ENCODE measurements at places on chromosomes 7 and 10. TPM values are rescaled to one million over a fixed set of nuclear protein-coding genes. Genes with fewer than 3 reads are reported as not detected.
A peak's percentile ranks its signal among the peaks of the same experiment; 100 is the strongest.

- peaks cover 16% of the 10 kb centered on the region for H3K36me3 ChIP-seq
- H3K27ac ChIP-seq = no peak overlapping the region
- H3K4me1 ChIP-seq = no peaks in the 10 kb centered on the region
- no peaks in the 10 kb centered on the region for H3K27me3 ChIP-seq
These were observed 118.2 kb downstream of the LARP4B start for GRCh38 chr10:813286-813685.

- H3K4me1 ChIP-seq = no peaks in the 10 kb centered on the region
- H3K27me3 ChIP-seq = peaks cover 7% of the 10 kb centered on the region
- no peak overlapping the region for H3K4me3 ChIP-seq
- DNase-seq = no peak
- H3K27ac ChIP-seq = no peak overlapping the region
- H3K36me3 ChIP-seq = no peaks in the 10 kb centered on the region
These were observed 33.5 kb downstream of the FIGNL1 start for GRCh38 chr7:50416527-50417182.

DNA sequence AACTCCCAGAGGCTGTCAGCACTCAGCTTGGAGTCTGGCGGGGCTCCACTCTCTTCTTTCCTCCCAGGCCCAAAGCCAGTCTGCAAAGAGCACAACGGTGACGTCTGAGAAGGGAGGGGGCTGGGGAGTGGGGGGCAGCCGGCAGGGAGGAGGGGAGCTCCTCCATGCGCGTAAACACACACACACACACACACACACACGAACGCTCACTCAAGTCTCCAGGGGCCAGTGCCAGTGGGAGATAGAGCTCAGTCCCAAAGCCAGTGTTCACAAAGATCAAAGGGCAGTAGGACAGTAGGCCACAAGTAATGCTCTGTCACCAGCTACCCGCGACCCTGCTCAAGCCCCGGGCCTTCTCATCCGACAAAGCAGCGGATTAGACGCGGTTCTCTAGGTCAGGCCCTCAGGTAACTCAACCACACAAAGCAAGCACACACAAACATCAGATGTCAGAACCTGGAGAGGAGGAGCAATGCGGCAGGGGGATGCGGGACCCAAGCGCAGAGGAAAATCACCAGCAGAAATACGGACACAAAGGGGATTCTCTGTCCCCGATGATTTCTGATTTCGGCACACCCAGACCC, 19.9 kb downstream of the TCAF1 start:
- H3K27me3 ChIP-seq = no peaks in the 10 kb centered on the region
- DNase-seq = peak; percentile 70
- peaks cover 10% of the 10 kb centered on the region for H3K4me1 ChIP-seq
- H3K36me3 ChIP-seq = no peaks in the 10 kb centered on the region
- peak overlapping the region; percentile 73 for H3K4me3 ChIP-seq
- H3K27ac ChIP-seq = peak overlapping the region; percentile 67

DNA sequence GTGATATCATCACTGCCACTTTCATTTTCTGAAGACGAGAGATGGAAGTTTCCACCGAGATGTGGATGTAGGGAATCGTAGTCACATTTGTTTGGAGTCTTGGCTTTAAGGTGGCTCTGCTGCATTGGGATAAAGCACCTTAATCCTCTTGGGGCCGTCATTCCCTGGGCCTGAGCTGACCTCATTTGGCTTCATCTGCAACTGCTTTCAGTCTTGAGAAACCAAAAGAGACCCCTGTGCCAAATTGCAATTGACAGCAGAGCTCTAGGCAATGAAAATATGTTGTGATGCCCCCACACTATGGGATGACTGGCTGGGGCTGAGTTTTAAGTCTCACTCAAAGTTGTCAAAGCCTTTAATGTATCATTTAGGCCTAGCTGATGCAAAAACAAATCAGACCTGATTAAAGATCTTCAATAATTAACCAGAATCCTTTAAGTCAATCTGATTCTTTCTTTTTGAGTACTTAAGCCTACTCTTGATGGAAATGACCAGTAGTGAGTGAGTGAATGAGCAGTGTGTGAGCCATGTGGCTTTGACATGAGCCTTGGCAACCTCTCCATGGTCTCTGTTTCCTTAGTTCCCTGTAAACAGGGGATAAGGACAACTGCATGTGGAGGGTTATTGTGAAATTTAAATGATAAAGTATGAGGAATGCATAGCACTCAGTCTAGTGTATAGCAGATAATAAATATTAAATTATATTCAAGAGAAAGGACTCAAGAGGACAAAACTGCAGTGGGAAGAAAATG, 155.0 kb downstream of the BMPER start:
- no peaks in the 10 kb centered on the region for H3K27me3 ChIP-seq
- H3K4me3 ChIP-seq = no peak overlapping the region
- H3K4me1 ChIP-seq = peaks cover 6% of the 10 kb centered on the region
- H3K36me3 ChIP-seq = no peaks in the 10 kb centered on the region
- DNase-seq = no peak
- no peak overlapping the region for H3K27ac ChIP-seq

DNA sequence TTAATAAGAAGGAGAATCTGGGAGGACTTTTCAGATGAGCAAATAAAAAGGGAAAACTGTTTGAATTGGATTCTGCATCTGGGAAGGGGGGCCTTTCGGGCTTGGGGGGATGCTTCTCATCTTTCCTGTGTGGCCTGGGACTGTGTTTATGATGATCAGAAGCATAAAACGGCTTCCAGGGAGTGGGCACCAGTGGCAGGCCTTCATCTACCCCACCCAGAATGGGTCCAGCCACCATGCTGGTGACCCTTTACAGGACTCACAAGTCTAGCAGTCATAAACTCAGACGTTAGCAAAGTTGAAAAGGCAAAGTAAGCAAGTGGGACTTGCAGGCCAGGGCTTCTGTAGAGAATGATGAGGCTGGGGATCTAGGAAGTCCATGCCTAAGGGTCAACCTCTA, 198.3 kb upstream of the ZMIZ1 start:
- H3K4me3 ChIP-seq = no peak overlapping the region
- H3K36me3 ChIP-seq = no peaks in the 10 kb centered on the region
- no peak for DNase-seq
- no peaks in the 10 kb centered on the region for H3K27me3 ChIP-seq
- H3K4me1 ChIP-seq = no peaks in the 10 kb centered on the region

The CHAT gene
- total RNA-seq = not detected

- no peaks in the 10 kb centered on the region for H3K36me3 ChIP-seq
- H3K27me3 ChIP-seq = no peaks in the 10 kb centered on the region
- H3K27ac ChIP-seq = no peak overlapping the region
- DNase-seq = no peak
These were observed 8.7 kb upstream of the SAMD9L start for GRCh38 chr7:93156884-93157283.

The PON1 gene
- 0.84 TPM for total RNA-seq

The PSAP gene
- total RNA-seq = 172 TPM
